HepG2 (cell line): ENCODE measurements at places on chromosomes 5 and 9. TPM values are rescaled to one million over a fixed set of nuclear protein-coding genes. Genes with fewer than 3 reads are reported as not detected.

DNA sequence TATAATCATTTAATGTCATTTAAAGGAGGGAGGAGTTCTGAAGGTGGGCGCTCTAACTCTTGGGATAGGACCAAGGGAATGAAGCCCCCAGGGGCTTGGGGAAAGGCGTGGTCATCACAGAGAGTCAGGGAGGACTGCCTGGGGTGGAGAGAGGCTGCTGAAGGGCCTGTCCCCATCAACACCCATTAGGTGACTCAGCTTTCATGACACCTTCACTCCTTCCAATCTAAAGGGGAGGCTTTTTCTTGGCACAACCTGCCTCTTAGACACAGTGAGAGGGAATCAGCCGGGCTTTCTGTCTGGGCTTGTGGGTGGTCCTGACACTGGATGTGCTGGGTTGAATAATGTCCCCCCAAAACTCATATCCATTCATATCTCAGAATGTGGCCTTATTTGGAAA lies 31.4 kb upstream of the ANKRD33B start:
- no peak overlapping the region for H3K4me3 ChIP-seq
- no peaks in the 10 kb centered on the region for H3K36me3 ChIP-seq
- no peak overlapping the region for H3K27ac ChIP-seq
- DNase-seq: no peak

- no peak for DNase-seq
- no peaks in the 10 kb centered on the region for H3K27me3 ChIP-seq
- H3K4me3 ChIP-seq: no peak overlapping the region
- no peaks in the 10 kb centered on the region for H3K4me1 ChIP-seq
- no peak overlapping the region for H3K27ac ChIP-seq
Observed at GRCh38 chr9:8604201-8604600, 804.6 kb upstream of the DMAC1 start.

Gene TAF11L10
- total RNA-seq: not detected in 2 replicates

DNA sequence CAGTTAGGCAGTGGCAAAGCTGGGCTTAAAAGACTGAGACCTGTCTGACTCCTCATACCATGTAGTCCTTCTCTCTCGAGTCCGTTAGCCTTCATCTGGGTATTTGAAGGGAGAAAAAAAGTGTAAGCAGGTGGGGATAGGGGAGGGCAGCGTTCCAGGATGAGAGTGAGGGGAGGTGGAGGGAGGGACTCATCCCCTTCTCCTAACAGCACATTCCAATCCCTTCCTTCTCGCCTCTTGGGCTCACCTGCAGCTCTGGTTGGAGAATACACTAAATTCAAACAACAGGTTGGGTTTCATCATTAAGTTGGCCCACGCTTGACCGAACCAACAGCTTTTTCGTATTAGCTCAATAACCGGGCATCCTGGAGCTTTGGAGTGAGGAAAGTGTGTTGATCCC lies 3.6 kb downstream of the NEURL1B start:
- no peaks in the 10 kb centered on the region for H3K36me3 ChIP-seq
- H3K4me3 ChIP-seq: no peak overlapping the region
- H3K4me1 ChIP-seq: peaks cover 9% of the 10 kb centered on the region
- DNase-seq: no peak

- peaks cover 1% of the 10 kb centered on the region; the same call in 1 of the 2 replicates for H3K36me3 ChIP-seq
- H3K4me1 ChIP-seq: peaks cover 64% of the 10 kb centered on the region
- H3K4me3 ChIP-seq: no peak overlapping the region
- H3K27ac ChIP-seq: no peak overlapping the region
Observed at GRCh38 chr5:139296862-139297326, 3.4 kb downstream of the MATR3 start.

DNA sequence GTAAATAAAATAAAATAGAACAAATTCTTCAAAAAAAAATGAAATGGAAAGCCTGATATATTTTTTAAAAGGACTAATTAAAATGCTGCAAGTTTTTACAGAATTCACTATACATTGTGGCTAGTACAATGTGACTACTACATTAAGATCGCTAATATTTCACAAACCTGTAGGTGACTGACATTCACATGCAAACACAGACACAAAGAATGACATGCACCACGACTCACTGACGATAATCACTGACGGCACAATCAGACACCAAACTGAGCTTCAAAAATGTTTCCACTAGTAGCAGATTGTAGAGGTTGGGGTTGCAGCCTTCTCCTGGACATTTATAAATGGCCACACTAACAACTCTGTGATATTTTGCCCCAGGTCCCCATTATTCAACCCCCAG lies 637.7 kb upstream of the DMAC1 start:
- no peak overlapping the region for H3K4me3 ChIP-seq
- H3K36me3 ChIP-seq: no peaks in the 10 kb centered on the region
- no peaks in the 10 kb centered on the region; the same call in 1 of the 2 replicates for H3K27me3 ChIP-seq
- no peak overlapping the region for H3K27ac ChIP-seq
- DNase-seq: no peak

DNA sequence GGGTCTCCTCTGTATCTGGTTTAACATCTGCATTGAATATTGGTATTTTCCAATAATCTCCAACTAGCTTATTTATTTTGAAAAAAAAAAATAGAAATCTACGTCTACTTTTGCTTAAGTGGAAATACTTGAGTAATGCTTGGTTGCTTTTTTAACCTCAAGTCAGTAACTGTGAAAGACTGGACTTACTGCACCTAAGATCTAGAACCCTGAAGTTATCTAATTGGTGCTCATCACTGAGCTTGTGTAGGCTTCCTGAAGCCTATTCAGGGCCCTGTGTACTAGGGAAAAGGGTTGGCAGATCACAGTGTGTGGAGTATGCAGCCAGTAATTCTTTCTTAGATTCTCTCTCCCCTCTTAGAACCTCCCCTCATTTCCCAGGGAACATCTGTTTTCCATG lies 16.2 kb downstream of the SLC1A1 start:
- no peak for DNase-seq
- H3K27me3 ChIP-seq: no peaks in the 10 kb centered on the region
- 0 out of 2 replicates have a peak, but pooled peaks cover 6% of the 10 kb centered on the region for H3K4me1 ChIP-seq
- no peaks in the 10 kb centered on the region for H3K36me3 ChIP-seq

DNA sequence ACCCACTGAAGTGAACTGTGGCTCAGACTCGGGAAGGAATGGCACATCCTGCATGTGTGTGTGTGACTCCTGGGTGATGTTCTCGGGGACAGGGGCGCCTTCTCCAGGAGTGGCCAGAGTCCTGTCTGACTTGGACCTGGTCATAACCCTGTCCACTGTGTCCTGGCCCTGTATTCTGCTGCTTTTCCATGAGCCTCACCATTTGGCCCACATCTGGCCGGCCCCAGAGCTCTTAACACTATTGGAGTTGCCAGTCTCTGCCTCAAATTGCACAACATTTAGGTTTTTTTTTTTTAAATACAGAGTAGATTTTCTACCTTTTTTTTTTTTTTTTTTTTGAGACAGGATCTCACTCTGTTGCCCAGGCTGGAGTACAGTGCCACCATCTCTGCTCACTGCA lies 278.3 kb upstream of the TUT7 start:
- no peak overlapping the region for H3K27ac ChIP-seq
- H3K27me3 ChIP-seq: peaks cover 5% of the 10 kb centered on the region; the same call in 2 of the 3 replicates
- no peaks in the 10 kb centered on the region for H3K4me1 ChIP-seq

GRCh38 chr5:386432-387341 lies 56.3 kb upstream of the EXOC3 start:
- no peaks in the 10 kb centered on the region for H3K36me3 ChIP-seq
- no peaks in the 10 kb centered on the region for H3K4me1 ChIP-seq
- no peak overlapping the region for H3K4me3 ChIP-seq
- no peak overlapping the region for H3K27ac ChIP-seq
- no peaks in the 10 kb centered on the region for H3K27me3 ChIP-seq
